Activated CD8-positive, alpha-beta T cell treated with anti-CD3 and anti-CD28 coated beads for 36 hours (primary cell): ENCODE measurements at places on chromosomes 16 and 17. TPM values are rescaled to one million over a fixed set of nuclear protein-coding genes. Genes with fewer than 3 reads are reported as not detected.

- H3K27me3 ChIP-seq = no peaks in the 10 kb centered on the region
- no peak overlapping the region for H3K27ac ChIP-seq
- DNase-seq = no peak
- peaks cover 10% of the 10 kb centered on the region for H3K36me3 ChIP-seq
- H3K4me3 ChIP-seq = no peak overlapping the region
- no peaks in the 10 kb centered on the region for H3K4me1 ChIP-seq
Observed at GRCh38 chr17:29085223-29085622, 42.3 kb downstream of the PIPOX start.

DNA sequence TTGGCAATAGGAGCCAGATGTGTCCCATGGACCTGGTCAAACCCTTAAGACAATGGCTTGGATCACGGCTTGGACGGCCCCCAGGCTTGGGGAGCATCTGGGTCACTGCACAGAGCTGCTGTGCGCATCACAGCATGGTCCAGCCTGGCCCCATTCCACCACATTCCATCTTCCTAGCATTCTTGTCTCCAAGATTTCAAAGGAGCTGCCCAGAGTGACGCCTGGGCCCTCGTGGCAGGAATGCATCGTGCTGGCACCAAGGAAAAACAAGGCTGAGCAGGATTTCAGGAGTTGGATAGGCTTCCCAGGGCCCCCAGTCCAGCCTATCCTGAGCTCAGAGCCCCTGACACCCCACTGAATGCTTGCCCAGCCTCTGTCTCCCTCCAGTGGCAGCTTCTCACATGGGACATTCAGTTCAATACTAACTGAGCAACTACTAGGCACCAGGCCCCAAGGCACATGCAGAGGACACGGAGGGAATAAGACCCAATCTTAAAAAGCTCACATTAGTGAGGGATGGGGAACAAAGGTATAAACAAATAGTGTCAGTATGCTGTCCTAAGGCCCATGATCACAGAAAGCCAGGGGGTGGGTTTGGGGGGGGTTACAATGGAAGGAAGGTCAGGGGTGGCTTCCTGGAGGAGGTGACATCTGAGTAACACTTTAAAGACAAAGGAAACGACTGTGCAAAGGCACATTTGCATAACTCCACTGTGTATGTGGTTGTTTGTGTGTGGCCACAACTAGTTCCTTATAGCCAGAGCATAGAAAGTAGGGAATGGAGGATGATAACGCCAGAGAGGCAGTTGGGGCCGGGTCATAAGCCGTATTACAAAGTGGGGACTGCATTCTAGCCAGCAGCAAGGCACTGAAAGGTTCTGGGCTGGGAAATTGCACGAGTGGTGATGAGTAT lies 34.1 kb downstream of the TK2 start:
- H3K4me3 ChIP-seq = peak overlapping the region; percentile 78
- no peaks in the 10 kb centered on the region for H3K27me3 ChIP-seq
- H3K36me3 ChIP-seq = no peaks in the 10 kb centered on the region

- no peak overlapping the region for H3K4me3 ChIP-seq
- H3K4me1 ChIP-seq = no peaks in the 10 kb centered on the region
- no peaks in the 10 kb centered on the region for H3K27me3 ChIP-seq
- no peak overlapping the region for H3K27ac ChIP-seq
Observed at GRCh38 chr17:57108671-57109392, 23.8 kb downstream of the AKAP1 start.

- no peaks in the 10 kb centered on the region for H3K27me3 ChIP-seq
- peak; percentile 37 for DNase-seq
- peaks cover 43% of the 10 kb centered on the region for H3K4me1 ChIP-seq
- H3K4me3 ChIP-seq = peak overlapping the region; percentile 86
Observed at GRCh38 chr16:24540602-24541210, 1.3 kb downstream of the RBBP6 start.

DNA sequence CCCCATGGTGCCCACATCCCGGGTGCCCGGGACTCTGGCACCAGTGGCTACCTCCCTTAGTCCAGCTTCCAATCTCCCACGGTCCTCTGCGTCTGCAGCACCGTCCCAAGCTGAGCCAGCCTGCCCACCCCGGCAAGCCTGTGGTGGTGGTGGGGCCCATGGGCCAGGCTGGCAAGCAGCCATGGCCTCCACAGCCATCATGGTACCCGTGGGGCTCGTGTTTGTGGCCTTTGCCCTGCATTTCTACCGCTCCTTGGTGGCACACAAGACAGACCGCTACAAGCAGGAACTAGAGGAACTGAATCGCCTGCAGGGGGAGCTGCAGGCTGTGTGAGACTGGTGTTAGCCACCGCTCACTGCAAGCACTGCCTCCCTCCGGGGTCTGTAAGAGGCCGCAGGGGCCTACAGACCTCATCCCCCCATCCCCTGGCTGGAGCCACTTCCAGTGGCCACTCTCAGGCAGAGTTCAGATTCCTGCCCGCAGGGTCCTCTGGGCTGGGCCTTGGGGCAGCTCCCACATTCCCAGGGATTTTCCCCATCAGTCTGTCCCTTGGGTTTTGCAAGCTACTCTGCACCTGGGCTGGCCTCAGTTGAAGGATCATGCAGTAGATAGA lies 3.9 kb upstream of the SETD1A start:
- DNase-seq = peak; percentile 86
- H3K4me3 ChIP-seq = no peak overlapping the region
- peaks cover 31% of the 10 kb centered on the region for H3K4me1 ChIP-seq
- H3K27ac ChIP-seq = no peak overlapping the region
- H3K36me3 ChIP-seq = peaks cover 3% of the 10 kb centered on the region

GRCh38 chr16:56977216-56977615 lies 12.1 kb upstream of the NLRC5 start:
- H3K27me3 ChIP-seq = no peaks in the 10 kb centered on the region
- H3K4me1 ChIP-seq = peaks cover 70% of the 10 kb centered on the region
- peaks cover 14% of the 10 kb centered on the region for H3K36me3 ChIP-seq
- H3K27ac ChIP-seq = no peak overlapping the region
- H3K4me3 ChIP-seq = no peak overlapping the region

LCAT gene
- total RNA-seq = 10.6 TPM

DNA sequence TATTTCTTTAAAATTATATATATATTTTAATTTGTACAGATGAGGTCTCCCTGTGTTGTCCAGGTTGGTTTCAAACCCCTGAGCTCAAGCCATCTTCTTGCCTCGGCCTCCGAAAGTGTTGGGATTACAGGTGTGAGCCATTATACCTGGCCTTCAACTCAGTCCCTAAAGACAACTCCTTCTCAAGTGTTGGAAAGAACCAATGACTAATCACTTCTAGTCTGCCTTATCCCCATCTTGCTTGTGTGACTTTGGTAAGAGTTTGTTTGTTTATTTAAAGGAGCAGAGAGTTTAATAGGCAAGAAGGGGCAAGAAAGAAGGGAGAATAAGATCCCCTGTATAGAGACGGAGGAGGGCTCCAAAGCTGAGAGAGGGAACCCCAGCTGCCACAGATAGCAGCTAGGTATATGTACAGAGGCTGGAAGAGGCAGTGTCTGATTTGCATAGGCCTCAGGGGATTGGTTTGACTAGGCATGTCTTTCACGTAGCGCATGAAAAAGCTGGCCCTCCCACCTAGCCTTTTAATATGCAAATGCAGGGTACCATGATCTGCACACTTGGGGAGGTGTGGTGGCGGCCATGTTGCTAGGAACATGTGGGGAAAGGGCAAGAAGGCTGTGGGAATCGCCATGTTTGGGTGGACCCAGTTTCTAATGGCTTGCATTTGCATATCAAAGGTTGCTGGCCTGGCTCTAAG lies 21.5 kb downstream of the ABCC1 start:
- H3K4me3 ChIP-seq = no peak overlapping the region
- no peak overlapping the region for H3K27ac ChIP-seq
- peaks cover 65% of the 10 kb centered on the region for H3K36me3 ChIP-seq
- no peak for DNase-seq

DNA sequence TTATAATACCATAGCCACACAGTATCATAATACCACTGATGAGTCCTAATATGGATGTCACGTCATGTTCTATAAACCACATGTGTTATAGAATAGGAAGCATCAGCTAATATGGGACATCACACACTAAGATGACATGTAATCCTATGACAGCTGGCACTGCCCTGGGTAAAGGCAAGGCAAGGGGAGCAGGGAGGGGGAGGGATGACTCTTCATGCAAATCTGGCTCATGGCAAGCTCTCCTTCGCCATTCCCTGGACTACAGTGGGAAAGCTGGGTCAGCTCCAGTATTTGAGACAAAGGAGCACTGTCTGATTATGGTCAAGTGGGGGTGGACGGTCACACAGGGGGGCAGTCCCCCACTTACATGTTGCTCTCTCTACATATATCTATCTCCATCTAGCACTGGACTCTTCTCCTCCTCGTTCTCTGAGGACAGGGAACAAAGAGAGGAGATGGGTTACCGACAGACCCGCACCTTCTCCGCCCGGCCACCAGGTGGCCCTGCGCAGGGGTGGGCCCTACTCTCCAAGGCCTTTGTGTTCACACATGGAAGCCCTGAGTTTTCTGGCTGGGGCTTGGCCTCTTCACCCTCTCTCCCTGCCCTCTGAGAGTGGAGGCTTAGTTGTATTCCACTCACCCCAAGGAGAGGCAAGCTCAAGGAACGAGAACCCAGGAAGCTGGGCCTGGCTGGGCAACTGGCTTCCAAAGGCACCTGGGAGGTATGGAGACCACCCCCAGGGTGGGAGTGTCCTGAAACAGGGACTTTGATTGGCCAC lies 23.4 kb upstream of the MPO start:
- DNase-seq = peak; percentile 66
- H3K4me3 ChIP-seq = no peak overlapping the region
- H3K27ac ChIP-seq = no peak overlapping the region
- peaks cover 1% of the 10 kb centered on the region for H3K36me3 ChIP-seq
